ENCODE measurements at places on chromosomes 12 and 14. TPM values are rescaled to one million over a fixed set of nuclear protein-coding genes. Genes with fewer than 3 reads are reported as not detected.
A peak's percentile ranks its signal among the peaks of the same experiment; 100 is the strongest.

DNA sequence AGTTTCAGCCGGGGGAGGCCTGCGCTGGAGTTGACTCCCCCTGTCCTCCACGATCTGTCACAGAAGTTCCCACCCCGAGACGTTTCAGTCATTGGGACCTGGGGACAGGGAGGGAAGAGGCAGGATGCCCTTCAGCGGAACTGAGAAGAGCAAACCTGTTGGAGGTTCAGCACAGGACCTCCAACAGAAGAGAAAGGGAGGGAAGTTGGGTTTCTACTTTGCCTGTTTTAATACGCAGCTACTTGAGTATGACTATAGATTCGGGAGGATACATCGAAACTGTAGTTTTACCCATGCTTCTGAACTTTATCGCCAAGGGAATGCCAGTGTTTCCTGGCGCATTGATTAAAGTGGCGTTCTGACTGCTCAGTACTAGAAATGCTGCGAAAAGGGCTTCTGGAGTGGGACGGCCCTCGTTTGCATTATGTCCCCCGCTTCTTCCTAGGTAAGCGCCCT is 2.3 kb upstream of the DUSP6 start:
- no peak for DNase-seq

DNA sequence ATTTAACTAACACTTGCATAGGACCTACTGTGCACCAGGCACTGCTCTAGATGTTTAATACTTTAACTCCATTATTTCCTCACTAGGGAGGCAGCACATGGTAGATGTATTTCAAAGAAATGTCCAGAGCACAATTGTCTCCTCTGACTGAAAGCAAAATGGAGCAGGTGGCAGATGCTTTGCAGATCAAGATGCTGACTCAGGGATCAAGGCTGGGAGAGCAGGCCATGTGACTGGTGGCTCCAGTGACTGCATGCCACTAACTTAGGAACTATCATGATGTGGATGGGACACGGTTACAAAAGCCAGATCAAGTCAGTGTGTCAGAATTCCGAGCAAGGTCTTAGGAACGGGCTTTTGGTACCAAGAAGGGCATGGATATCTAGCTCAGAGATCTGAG is 28.2 kb downstream of the SERPINA11 start:
- DNase-seq, result no peak

DNA sequence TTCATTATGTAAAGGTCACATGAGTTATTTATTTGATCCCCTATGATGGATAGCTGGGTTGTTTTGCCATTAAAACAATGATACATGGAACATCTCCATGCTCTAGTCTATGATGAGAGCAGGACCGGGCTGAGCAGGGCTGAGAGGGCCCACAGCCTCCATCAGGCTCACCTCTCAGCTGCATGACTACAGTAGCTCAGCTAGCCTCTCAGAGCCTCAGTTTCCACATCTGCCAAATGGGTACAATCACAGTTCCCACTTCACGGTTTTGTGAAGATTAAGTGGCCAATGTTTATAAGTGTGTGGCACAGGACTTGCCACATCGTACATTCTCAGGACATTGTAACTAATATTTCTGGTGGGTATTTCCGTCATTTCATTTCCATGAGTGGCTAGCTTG is 19.9 kb upstream of the MYL2 start:
- no peak for DNase-seq

DNA sequence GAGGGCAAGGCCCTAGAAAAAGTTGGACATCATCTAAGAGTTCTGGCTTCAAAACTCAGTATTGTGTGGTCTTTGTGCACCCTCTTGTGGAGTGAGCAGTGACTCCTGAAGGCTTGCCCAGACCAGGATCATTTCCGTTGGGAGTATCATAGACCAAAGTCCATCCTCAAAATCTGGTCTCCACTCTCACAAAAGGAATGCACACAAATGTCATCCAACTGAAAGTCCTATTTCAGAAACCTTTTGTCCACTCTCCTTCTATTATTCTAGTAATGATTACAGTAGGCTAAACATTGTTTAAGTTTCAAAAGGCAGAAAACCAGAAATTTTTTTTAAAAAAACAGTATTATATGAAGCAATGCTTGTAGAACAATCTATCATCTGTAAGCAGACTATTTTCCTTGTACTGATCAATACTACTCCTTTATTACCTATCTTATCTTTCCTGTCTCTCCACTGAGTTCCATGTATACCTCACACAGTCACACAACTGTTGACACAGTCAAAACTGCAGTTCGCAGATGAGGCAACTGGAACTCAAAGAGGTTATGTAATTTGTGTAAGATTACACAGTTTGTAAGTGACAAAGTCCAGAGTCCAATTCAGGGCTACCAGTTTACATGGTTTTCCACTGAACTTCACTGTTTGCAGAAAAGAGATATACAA is 41.4 kb downstream of the COX16 start:
- DNase-seq, result peak; percentile 8

- DNase-seq, result no peak
Measured at GRCh38 chr14:102944448-102945330, 22.2 kb downstream of the AMN start.

The RHOF gene
- total RNA-seq, result 11.7 TPM

The TNFAIP2 gene
- total RNA-seq, result 45.7 TPM
